Activated B cell treated with CpG ODN at 0.5 μM for 24 hours (primary cell): ENCODE measurements at places on chromosomes 1 and 21. TPM values are rescaled to one million over a fixed set of nuclear protein-coding genes. Genes with fewer than 3 reads are reported as not detected.

DNA sequence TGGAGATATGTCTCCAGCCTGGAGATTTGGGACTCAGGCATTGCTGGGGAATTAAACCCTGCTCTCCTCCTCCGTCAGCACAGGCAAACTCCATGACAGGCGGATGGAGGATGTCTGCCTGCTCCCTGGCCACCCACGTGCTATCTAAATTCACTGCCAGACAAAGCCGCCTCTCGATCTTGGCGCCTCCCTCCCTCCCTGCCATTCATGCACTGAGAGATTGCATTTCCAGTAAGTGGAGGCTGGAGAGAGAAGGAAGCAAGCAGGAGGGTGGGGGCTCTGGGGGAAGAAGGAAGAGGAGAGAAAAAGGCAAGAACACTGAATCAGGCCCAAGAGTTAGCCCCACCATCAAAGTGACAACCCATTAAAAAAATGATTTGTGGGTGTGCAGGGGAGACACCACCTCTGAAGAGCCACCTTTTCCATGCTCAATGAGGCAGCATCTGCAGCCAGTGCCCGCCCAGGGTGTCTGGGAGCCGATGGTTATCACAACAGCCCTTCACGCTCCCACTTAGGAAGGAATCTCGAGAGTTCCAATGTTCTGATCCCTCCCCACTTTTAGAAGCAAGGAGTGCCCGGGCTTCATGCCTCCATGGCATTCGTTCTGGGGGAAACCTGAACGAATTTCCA, 183.0 kb downstream of the HIVEP3 start:
- H3K27ac ChIP-seq, result no peak overlapping the region
- H3K4me1 ChIP-seq, result peaks cover 65% of the 10 kb centered on the region
- no peak overlapping the region for H3K4me3 ChIP-seq
- H3K36me3 ChIP-seq, result no peaks in the 10 kb centered on the region
- H3K27me3 ChIP-seq, result no peaks in the 10 kb centered on the region

GRCh38 chr1:104467590-104467989, 717.9 kb downstream of the AMY1C start:
- DNase-seq, result no peak
- no peak overlapping the region for H3K27ac ChIP-seq
- H3K36me3 ChIP-seq, result no peaks in the 10 kb centered on the region
- H3K4me1 ChIP-seq, result peaks cover 4% of the 10 kb centered on the region
- no peaks in the 10 kb centered on the region for H3K27me3 ChIP-seq
- no peak overlapping the region for H3K4me3 ChIP-seq

The TESK2 gene
- 11.7 and 12.2 TPM in 2 replicates for total RNA-seq

GRCh38 chr1:151361883-151362282, 10.6 kb downstream of the SELENBP1 start:
- H3K4me3 ChIP-seq, result no peak overlapping the region
- H3K27ac ChIP-seq, result no peak overlapping the region
- H3K4me1 ChIP-seq, result no peaks in the 10 kb centered on the region

The OLFML2B gene
- total RNA-seq, result not detected in 2 replicates

GRCh38 chr1:204240233-204240632, 26.4 kb upstream of the GOLT1A start:
- no peak for DNase-seq
- H3K27me3 ChIP-seq, result no peaks in the 10 kb centered on the region
- H3K4me3 ChIP-seq, result no peak overlapping the region
- no peaks in the 10 kb centered on the region for H3K36me3 ChIP-seq
- H3K27ac ChIP-seq, result no peak overlapping the region

The LRRC7 gene
- not detected in 2 replicates for total RNA-seq

DNA sequence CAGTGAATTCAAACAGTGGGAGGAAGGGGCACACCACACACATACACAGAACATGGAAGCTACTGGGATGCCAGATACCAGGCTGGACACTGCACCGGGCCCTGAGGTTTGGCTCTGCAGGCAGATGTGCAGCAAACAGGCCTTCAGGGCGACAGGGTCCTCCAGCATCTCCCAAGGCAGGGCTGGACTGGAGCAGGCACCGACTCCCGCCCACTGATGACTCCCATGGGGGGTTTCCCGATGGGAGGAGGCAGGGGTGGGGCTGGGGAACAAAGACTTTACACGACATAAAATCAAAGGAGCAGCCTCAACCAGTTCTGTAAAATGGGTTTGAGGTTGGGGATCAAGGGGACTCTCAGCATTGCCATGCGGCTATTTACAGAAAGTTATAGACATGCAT, 118.1 kb downstream of the SYT2 start:
- DNase-seq, result no peak
- H3K4me3 ChIP-seq, result no peak overlapping the region
- no peaks in the 10 kb centered on the region for H3K27me3 ChIP-seq
- H3K36me3 ChIP-seq, result peaks cover 2% of the 10 kb centered on the region

The FGR gene
- total RNA-seq, result 28.6 and 28.8 TPM in 2 replicates

GRCh38 chr21:37375866-37376574, 9.4 kb downstream of the DYRK1A start:
- H3K27ac ChIP-seq, result no peak overlapping the region
- H3K4me1 ChIP-seq, result peaks cover 87% of the 10 kb centered on the region
- no peak overlapping the region for H3K4me3 ChIP-seq
- H3K36me3 ChIP-seq, result peaks cover 5% of the 10 kb centered on the region
- H3K27me3 ChIP-seq, result no peaks in the 10 kb centered on the region

DNA sequence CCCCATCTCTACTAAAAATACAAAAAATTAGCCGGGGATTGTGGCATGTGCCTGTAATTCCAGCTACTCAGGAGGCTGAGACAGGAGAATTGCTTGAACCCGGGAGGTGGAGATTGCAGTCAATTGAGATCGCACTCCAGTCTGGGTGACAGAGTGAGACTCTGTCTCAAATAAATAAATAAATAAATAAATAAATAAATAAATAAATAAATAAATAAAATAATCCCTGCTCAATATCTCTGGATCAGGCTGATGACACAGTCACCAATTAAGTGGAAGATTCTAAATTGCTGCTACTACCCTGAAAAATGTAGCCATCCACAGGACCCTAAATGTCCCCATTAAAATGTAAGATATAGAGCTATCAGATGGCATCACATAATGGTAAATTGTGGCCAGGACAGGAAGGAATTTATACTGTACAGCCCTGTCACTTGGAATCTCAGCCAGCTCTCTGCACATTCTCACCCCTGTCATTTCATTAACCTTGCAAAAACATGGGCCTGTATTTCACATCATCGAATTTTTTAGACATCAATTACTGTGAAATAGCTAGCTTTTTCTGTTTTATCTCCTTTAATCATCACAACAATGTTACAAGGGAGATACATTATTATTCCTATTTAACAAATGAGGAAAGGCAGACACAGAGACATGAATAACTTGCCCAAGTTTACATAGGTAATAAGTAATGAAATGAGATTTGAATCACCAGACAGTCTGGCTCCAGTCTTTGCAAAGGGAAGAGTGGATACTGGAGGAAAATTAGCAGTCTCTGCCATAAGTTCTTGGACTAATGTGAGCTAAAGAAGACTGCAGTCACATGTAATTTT, 56.7 kb upstream of the NTPCR start:
- no peaks in the 10 kb centered on the region for H3K36me3 ChIP-seq
- H3K27ac ChIP-seq, result no peak overlapping the region
- peaks cover 16% of the 10 kb centered on the region for H3K27me3 ChIP-seq
- DNase-seq, result no peak
- H3K4me1 ChIP-seq, result no peaks in the 10 kb centered on the region
- no peak overlapping the region for H3K4me3 ChIP-seq

DNA sequence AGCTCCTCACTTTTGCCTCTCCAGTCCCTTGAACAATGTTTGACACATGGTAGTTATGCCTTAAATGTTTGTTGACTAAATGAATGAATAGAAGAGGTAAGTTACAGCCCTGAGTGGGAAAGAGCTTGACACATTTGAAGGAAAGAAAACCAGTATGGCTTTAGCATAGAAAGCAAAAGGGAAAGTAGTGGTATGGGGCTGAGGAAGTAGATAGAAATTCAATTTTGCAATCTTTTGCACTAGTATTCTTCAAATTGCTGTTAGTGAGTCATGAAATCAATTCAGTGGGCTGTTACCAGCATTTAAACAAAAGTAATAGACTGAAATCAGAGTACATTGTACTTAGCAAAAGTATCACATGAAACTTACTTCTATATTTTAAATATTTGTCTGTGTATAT, 21.1 kb downstream of the PLA2G4A start:
- H3K36me3 ChIP-seq, result no peaks in the 10 kb centered on the region
- no peak overlapping the region for H3K27ac ChIP-seq
- DNase-seq, result no peak

The ACKR1 gene
- 0.18 TPM in 1 of 2 replicates, not detected in the other for total RNA-seq

The FCER1A gene
- total RNA-seq, result not detected in 2 replicates

DNA sequence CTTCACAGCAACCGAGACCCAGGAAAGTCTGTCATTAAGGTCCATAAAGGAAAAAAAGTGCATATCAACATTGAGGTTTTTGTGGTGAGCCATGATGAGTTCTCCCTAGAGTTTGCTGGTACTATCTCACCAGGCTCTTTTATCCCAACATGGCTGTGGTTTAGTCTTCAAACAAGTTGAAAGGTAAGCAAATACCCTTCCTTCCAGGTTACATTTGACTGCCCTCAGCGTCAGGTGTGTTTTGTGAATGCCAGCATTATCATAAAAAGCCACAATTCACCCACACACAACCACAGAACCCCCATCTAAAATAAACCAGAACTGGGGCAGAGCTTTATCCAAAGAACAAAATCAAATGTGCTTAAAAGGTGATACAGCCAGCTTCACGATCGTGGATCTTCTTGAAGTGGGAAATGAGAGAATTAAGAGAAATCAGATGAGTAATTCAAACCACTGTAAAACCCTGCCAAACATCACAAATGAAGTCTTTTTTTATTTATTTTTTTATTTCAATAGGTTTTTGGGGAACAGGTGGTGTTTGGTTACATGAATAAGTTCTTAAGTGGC, 64.7 kb downstream of the SETD4 start:
- H3K36me3 ChIP-seq, result no peaks in the 10 kb centered on the region
- H3K4me1 ChIP-seq, result no peaks in the 10 kb centered on the region
- H3K27me3 ChIP-seq, result peaks cover 30% of the 10 kb centered on the region
- no peak for DNase-seq
- H3K27ac ChIP-seq, result no peak overlapping the region

The PCP4 gene
- not detected in 2 replicates for total RNA-seq

DNA sequence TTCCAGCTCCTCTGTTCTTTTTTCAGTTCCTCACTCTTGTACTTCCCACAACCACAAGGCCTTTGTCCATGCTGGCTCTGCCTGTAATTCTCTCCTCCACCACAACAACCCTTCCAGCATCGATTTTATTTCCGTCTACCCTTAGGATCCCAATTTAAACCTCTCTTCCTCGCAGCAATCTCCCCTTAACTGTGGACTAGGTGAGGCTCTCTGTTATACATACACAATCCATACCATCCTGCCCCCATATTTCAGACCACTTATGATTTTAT, 90.4 kb upstream of the ZC3H11B start:
- H3K27ac ChIP-seq, result no peak overlapping the region
- no peaks in the 10 kb centered on the region for H3K36me3 ChIP-seq
- H3K4me3 ChIP-seq, result no peak overlapping the region
- DNase-seq, result no peak
- H3K27me3 ChIP-seq, result no peaks in the 10 kb centered on the region
- no peaks in the 10 kb centered on the region for H3K4me1 ChIP-seq

DNA sequence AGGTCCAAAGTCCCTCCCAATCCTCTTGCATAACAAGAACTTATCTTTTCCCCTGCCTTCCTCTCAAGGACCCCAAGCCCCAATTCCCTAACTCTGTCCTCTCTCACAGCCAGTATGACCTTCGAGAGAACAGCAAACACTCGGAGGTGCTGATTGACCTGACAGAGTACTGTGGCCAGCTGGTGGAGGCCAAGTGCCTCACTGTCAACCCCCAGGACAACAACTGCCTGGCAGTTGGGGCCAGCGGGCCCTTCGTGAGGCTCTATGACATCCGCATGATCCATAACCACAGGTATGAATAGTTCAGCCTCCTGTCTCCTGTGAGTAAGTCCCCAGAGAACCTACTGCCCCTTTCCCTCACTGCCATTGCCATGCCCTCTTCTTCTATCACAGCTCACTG, 29.9 kb upstream of the TMEM222 start:
- H3K27ac ChIP-seq, result no peak overlapping the region
- H3K4me1 ChIP-seq, result no peaks in the 10 kb centered on the region

The ERG gene
- not detected in 2 replicates for total RNA-seq

The BMP8A gene
- 0.20 TPM in 1 of 2 replicates, not detected in the other for total RNA-seq

GRCh38 chr1:117930484-117930883, 945 bp downstream of the WDR3 start:
- H3K4me3 ChIP-seq, result peak overlapping the region; percentile 94
- no peaks in the 10 kb centered on the region for H3K27me3 ChIP-seq
- H3K4me1 ChIP-seq, result peaks cover 57% of the 10 kb centered on the region
- DNase-seq, result no peak
- peak overlapping the region; percentile 91 for H3K27ac ChIP-seq

GRCh38 chr1:38061883-38062328, 15.3 kb upstream of the POU3F1 start:
- H3K27ac ChIP-seq, result peak overlapping the region; percentile 88
- peak overlapping the region; percentile 61 for H3K4me3 ChIP-seq
- no peaks in the 10 kb centered on the region for H3K36me3 ChIP-seq
- DNase-seq, result peak; percentile 33
- H3K27me3 ChIP-seq, result no peaks in the 10 kb centered on the region
- H3K4me1 ChIP-seq, result peaks cover 30% of the 10 kb centered on the region

- peaks cover 78% of the 10 kb centered on the region for H3K4me1 ChIP-seq
- peak; percentile 90 for DNase-seq
- peaks cover 56% of the 10 kb centered on the region for H3K36me3 ChIP-seq
Observed at GRCh38 chr1:226702957-226703831, 35.9 kb downstream of the ITPKB start.

The MCL1 gene
- total RNA-seq, result 224 and 233 TPM in 2 replicates

DNA sequence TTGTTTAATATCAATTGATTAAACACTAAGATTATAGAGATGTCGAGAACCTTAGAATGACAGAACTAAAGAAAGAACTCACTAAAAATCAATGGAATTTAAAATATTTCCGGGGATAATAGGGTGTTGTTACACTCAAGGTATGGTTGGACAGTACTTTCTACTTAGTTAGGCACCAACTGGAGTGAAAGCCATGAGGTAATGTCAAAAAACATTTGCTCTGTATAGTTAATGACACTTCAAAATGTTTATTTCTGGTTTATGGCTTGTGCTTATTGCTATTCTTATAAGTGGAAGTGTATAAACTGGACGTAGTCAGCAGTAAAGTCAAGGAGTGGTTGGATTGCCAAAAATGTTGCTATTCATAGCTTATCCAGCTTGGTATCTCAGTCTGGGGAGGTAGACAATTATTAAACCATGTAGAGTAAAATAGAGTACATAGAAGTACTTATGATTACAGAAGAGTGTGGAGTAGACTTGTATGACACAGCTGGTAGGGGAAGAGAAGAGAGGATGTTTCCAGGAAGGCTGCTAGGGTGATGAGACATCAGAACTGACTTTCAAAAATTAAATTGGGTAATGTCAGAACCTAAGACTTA, 56.5 kb upstream of the BMP8A start:
- no peaks in the 10 kb centered on the region for H3K4me1 ChIP-seq
- no peak overlapping the region for H3K27ac ChIP-seq
- H3K4me3 ChIP-seq, result no peak overlapping the region
- H3K27me3 ChIP-seq, result no peaks in the 10 kb centered on the region
- peaks cover 87% of the 10 kb centered on the region for H3K36me3 ChIP-seq
- no peak for DNase-seq
